ENCODE measurements at places on chromosomes 3 and 15. TPM values are rescaled to one million over a fixed set of nuclear protein-coding genes. Genes with fewer than 3 reads are reported as not detected.

Gene VGLL3
- 0.05 TPM for total RNA-seq

Gene SETD5
- total RNA-seq, result 67.3 TPM

Gene EHD4
- total RNA-seq, result 25.7 TPM

Gene CMTM7
- 21.3 TPM for total RNA-seq

Gene ATP1B3
- total RNA-seq, result 227 TPM

Gene ZDHHC19
- total RNA-seq, result not detected

- no peak for DNase-seq
These were observed 133.9 kb downstream of the CCNL1 start for GRCh38 chr3:157026091-157026490.

GRCh38 chr3:4972652-4973643 is 6.3 kb upstream of the BHLHE40 start:
- DNase-seq, result no peak

DNA sequence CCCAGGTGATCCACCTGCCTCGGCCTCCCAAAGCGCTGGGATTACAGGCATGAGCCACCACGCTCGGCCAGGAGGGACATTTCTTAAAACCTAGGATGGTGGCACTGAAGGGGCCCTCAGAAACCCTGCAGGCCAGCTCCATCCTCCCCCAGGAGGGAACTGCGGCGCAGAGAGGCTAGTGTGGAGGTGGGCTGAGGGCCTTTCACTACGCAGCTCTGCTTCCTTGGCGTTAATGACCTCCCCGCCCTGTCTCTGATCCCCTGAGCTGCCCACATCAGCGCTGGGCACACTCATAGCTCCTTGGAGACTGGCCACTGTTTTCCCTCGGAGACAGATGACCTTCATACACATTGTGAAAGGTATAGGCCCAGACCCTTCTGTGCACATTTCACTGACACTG is 46.2 kb upstream of the MAGEF1 start:
- DNase-seq, result no peak

- DNase-seq, result no peak
These were observed 72.9 kb downstream of the MOBP start for GRCh38 chr3:39540162-39540921.

GRCh38 chr3:29057326-29057725 is 223.5 kb upstream of the RBMS3 start:
- no peak for DNase-seq

DNA sequence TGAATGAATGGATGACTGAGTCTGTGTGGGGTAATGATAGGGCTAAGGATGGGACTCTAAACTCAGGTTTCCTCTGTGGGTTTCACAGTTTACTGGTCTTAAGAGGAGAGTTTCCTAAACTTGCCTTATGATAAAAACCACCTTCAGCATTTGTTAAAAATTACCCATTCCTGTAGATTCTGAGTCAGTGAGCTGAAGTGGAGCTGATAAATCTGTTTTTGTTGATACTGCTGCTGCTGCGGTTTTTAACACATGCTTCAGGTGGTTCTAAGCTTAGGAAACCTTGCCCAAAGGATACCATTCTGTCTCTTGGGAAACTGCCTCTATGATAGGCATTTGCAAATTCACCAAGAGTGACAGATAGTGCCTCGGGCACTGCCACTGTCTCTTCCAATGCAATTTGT is 52.6 kb downstream of the MECOM start:
- no peak for DNase-seq

DNA sequence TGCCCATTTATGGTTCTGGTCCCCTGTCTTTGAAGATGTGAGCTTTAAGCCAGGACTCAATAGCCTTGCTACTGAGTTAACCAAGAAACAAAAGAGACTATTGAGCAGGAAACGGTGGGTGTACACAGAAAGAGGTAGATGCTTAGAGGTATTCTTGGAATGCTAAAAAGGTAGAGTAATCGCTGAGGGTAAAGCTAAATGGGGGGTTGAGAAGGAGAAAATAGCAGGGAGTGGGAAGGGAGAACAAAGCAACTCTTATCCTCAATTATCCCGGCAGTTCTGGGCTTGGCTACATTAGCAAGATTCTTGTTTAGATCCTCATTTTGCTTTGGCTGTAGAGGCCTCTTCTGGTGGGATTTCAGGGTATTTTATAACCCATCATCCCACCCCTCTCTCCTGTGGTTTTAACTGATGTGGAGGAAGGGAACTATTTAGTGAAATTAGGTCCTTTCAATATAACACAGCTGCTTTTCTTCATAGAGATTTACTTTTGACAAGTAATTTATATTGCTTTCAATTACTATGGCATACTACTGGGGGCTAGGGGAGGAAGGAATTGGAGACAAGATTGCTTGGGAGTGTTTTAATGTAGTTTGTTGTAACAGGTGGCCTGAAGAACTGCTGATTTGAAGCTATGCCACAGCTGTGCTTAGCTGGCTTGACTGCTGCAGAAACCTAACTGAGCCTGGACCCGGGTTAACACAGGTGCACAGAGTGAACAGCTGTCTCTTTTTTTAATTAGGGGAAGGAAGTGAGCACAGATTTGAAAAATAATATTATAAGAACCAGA is 234.3 kb upstream of the CCDC54 start:
- DNase-seq, result no peak

- no peak for DNase-seq
These were observed 51.7 kb downstream of the GPR149 start for GRCh38 chr3:154378311-154378710.

GRCh38 chr3:31740397-31740796 is 207.7 kb downstream of the STT3B start:
- DNase-seq, result no peak

- no peak for DNase-seq
These were observed 46.1 kb upstream of the MAP3K13 start for GRCh38 chr3:185316740-185317412.

GRCh38 chr15:81338170-81339007 is 14.4 kb upstream of the STARD5 start:
- DNase-seq, result no peak

DNA sequence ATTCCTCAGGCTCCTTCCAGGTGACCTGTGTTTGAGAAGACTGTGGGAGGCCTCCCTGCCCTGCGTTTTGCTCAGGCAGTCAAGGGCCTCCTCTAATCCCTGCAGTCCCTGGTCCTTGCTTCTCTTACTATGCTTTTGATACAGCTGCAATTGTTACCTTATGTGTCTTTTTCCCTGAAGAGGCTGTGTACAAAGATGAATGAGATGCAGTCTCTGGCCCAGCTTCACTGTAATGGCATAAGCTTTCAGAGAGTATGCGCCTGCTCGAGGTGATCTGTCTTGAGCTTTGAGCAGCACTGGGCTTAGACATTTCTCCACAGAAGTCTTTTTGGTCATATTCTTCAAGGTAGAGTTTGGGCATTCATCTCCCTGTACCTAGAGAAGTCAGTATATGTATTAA is 129.6 kb downstream of the AKAP13 start:
- DNase-seq, result no peak

DNA sequence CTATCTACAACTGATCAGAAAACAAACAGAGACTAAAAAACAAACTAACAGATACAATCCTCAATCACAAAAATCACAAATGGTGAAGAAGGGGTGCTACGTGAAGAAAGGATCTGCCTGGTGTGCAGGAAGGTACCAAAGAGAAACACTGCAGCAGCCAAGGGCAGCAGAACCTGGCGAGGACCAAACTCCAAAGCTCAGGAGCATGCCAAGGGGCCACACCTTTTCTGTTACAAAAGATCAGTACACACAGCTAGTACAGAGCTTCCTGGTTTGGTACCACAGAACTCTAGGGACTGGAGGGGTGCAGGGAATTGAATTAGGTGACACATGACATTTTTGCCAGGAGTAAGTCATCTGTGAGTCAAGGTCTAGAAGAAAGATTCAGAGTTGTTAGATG is 107.4 kb upstream of the GRM7 start:
- DNase-seq, result no peak

GRCh38 chr3:30513374-30514152 is 92.8 kb upstream of the TGFBR2 start:
- DNase-seq, result no peak

DNA sequence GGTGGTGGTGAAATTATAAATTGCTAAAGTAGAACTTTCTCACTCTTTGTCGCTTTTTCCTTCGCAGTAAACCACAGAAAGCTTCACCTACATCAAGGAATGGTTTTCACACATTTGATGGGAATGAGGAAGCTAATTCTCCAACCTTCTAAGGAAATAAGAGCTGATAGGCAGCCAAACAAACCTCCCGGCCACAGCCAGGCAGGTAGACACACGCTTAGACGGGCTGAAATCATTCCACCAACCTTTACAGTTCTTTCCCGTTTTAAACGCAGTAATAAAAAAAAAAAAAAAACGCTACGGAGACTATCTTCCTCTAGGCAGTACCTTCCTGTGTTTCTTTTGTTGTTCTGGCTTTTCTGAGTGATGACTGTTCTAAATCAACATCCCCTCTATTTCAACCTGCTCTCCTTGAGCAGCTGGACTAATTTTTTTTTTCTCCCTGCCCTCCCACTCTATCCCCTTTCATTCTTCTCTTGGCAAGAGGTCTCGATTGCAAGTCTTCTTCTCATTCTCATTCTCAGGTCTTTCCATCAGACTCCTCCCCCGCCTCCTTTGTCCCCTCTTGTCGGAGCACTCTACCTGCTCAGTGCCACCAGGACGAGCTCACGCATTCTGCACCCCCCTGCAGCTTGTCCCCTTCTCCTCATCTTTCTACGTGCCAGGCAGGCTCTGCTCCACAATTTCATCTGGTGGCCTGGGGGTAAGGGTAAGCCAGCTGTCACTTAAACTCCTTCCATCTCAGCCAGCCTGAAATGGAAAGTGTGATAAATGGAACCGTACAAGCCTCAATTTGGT is 391.1 kb upstream of the MDFIC2 start:
- DNase-seq, result no peak

- no peak for DNase-seq
These were observed 25.9 kb upstream of the SNRK start for GRCh38 chr3:43260412-43260811.

Data from activated T-cell treated with anti-CD3 and anti-CD28 coated beads, Interleukin-2, amount 50 U/mL, for 4 hours (primary cell).